ENCODE measurements at places on chromosomes 3 and 15. TPM values are rescaled to one million over a fixed set of nuclear protein-coding genes. Genes with fewer than 3 reads are reported as not detected.

KNSTRN gene
- total RNA-seq = 19.9 TPM

NLGN1 gene
- 7.7 TPM for total RNA-seq

NEK10 gene
- 58.6 TPM for total RNA-seq

C3orf85 gene
- not detected for total RNA-seq

SERINC4 gene
- total RNA-seq = not detected

CCRL2 gene
- 0.88 TPM for total RNA-seq

ALCAM gene
- 276 TPM for total RNA-seq

NUTM1 gene
- total RNA-seq = under 0.01 TPM

SQOR gene
- 122 TPM for total RNA-seq

UBE2E1 gene
- total RNA-seq = 89.0 TPM

BNC1 gene
- 3.3 TPM for total RNA-seq

CNTN3 gene
- 0.36 TPM for total RNA-seq

HRG gene
- total RNA-seq = not detected

SLC24A5 gene
- total RNA-seq = not detected

CNTN6 gene
- not detected for total RNA-seq

SEC11A gene
- 200 TPM for total RNA-seq

STRIT1 gene
- total RNA-seq = not detected

ZNF445 gene
- total RNA-seq = 9.8 TPM

MYO5A gene
- total RNA-seq = 73.1 TPM

SCAANT1 gene
- total RNA-seq = not detected

RTP1 gene
- not detected for total RNA-seq

BMF gene
- 8.0 TPM for total RNA-seq

DUOX2 gene
- total RNA-seq = under 0.01 TPM

POPDC2 gene
- total RNA-seq = 1.1 TPM

GPR15 gene
- total RNA-seq = not detected

ATP13A5 gene
- total RNA-seq = not detected

GTPBP8 gene
- 54.6 TPM for total RNA-seq

TMEM108 gene
- 0.36 TPM for total RNA-seq

NR1I2 gene
- not detected for total RNA-seq

CD47 gene
- 76.0 TPM for total RNA-seq

COLQ gene
- total RNA-seq = 1.5 TPM

FBXO40 gene
- not detected for total RNA-seq

ARRDC4 gene
- total RNA-seq = 17.0 TPM

ARGFX gene
- total RNA-seq = not detected

PAQR5 gene
- total RNA-seq = 1.1 TPM

FAM3D gene
- not detected for total RNA-seq

MYL3 gene
- not detected for total RNA-seq

KY gene
- total RNA-seq = 2.1 TPM

SNTN gene
- not detected for total RNA-seq

PTX3 gene
- 537 TPM for total RNA-seq

EXD1 gene
- total RNA-seq = not detected

BCL2A1 gene
- 0.29 TPM for total RNA-seq

IL17RE gene
- total RNA-seq = 0.29 TPM

SSUH2 gene
- not detected for total RNA-seq

CSTA gene
- 18.1 TPM for total RNA-seq

GUCA1C gene
- total RNA-seq = not detected

MNS1 gene
- total RNA-seq = 2.2 TPM

XCR1 gene
- not detected for total RNA-seq

KBTBD13 gene
- total RNA-seq = not detected

AMOTL2 gene
- total RNA-seq = 300 TPM

ASB7 gene
- total RNA-seq = 17.1 TPM

GLCE gene
- total RNA-seq = 14.8 TPM

PLSCR5 gene
- total RNA-seq = not detected

CNTN4 gene
- not detected for total RNA-seq
